ENCODE measurements at places on chromosomes 2 and 18. TPM values are rescaled to one million over a fixed set of nuclear protein-coding genes. Genes with fewer than 3 reads are reported as not detected.

The HOXD10 gene
- 5.3 TPM for total RNA-seq

The PRKAG3 gene
- total RNA-seq: not detected

The GCG gene
- total RNA-seq: not detected

The TGFA gene
- total RNA-seq: 4.9 TPM

The AKAIN1 gene
- not detected for total RNA-seq

The LYPD1 gene
- total RNA-seq: 14.6 TPM

The CXCR4 gene
- 0.56 TPM for total RNA-seq

The HOXD8 gene
- total RNA-seq: 5.3 TPM

The SNRPD1 gene
- 114 TPM for total RNA-seq

The DOK6 gene
- not detected for total RNA-seq

The CCDC148 gene
- 0.45 TPM for total RNA-seq

The RAPGEF4 gene
- 0.24 TPM for total RNA-seq

The COLEC11 gene
- 0.62 TPM for total RNA-seq

The ANO7 gene
- total RNA-seq: 2.0 TPM

The RNF138 gene
- 13.5 TPM for total RNA-seq

The ABCG8 gene
- total RNA-seq: not detected

The CTIF gene
- 15.1 TPM for total RNA-seq

The ZNF24 gene
- total RNA-seq: 10.8 TPM

The ARL5A gene
- total RNA-seq: 17.8 TPM

The C2orf78 gene
- total RNA-seq: not detected

The DGUOK gene
- 171 TPM for total RNA-seq

The ABHD1 gene
- total RNA-seq: 0.93 TPM

The KCNG2 gene
- 0.07 TPM for total RNA-seq

The C2orf15 gene
- total RNA-seq: 0.46 TPM

The ICA1L gene
- 1.4 TPM for total RNA-seq

The IL37 gene
- not detected for total RNA-seq

The BCL11A gene
- 0.17 TPM for total RNA-seq

The IGFBP5 gene
- 0.17 TPM for total RNA-seq

The RAB6C gene
- total RNA-seq: not detected

The LBH gene
- total RNA-seq: 140 TPM

The HOXD9 gene
- 1.3 TPM for total RNA-seq

The CNTNAP5 gene
- not detected for total RNA-seq

The COL6A3 gene
- 0.21 TPM for total RNA-seq

The LIMS3 gene
- not detected for total RNA-seq

The CREG2 gene
- total RNA-seq: 8.8 TPM

The FAP gene
- not detected for total RNA-seq

The CNGA3 gene
- not detected for total RNA-seq

The PREPL gene
- 18.7 TPM for total RNA-seq

The RTP5 gene
- total RNA-seq: not detected

The NTSR2 gene
- total RNA-seq: not detected

The HOXD1 gene
- total RNA-seq: 0.17 TPM

The SPEG gene
- total RNA-seq: 7.0 TPM

Measured in A549 treated with Hydrocortisone at 1 μM for 4 hours (cell line).